ENCODE measurements at places on chromosomes 12 and 14. TPM values are rescaled to one million over a fixed set of nuclear protein-coding genes. Genes with fewer than 3 reads are reported as not detected.
A peak's percentile ranks its signal among the peaks of the same experiment; 100 is the strongest.

The RIMBP2 gene
- not detected for total RNA-seq

The KCNJ8 gene
- not detected for total RNA-seq

DNA sequence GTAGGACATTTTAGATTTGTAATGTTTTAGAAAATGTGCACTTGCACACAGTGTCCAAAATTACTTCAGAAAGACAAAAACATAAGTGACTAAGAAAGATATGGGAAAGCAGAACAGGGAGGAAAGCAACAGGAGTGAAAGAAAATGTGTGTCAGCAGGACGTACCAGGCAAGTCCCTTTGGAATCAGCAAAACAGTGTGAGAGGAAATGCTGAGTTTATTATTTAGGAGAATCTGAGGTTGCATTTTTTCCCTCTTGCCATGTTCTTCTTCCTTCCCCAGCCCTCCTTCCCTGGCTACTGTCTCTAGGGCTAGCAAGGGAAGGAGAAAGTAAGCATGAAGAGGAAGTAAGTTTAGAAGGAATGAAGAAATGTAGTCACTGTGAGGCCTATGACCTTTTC lies 67.7 kb upstream of the CD163 start:
- no peak for DNase-seq

- DNase-seq = peak; percentile 26
Measured at GRCh38 chr12:77231501-77231918, 166.1 kb upstream of the E2F7 start.

DNA sequence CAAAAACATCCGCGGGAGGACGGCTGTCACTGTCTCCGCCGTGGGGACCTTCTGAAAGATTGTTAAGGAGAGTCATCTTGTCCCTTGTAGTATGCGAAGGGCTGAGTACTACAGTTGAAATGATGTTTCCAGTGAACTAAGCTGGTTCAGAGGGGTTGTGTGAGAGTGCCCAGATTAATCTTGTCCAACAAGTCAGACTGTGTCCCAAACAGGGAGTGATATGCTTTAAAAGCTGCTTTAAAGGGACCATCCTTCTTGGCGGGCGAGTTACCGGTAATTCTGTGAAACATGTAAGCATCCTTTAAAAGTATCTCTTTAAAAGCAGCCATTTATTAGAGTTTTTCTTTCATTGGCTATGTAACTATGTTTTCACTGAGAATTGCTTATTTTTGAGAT lies 1.1 kb downstream of the WDR20 start:
- DNase-seq = no peak

DNA sequence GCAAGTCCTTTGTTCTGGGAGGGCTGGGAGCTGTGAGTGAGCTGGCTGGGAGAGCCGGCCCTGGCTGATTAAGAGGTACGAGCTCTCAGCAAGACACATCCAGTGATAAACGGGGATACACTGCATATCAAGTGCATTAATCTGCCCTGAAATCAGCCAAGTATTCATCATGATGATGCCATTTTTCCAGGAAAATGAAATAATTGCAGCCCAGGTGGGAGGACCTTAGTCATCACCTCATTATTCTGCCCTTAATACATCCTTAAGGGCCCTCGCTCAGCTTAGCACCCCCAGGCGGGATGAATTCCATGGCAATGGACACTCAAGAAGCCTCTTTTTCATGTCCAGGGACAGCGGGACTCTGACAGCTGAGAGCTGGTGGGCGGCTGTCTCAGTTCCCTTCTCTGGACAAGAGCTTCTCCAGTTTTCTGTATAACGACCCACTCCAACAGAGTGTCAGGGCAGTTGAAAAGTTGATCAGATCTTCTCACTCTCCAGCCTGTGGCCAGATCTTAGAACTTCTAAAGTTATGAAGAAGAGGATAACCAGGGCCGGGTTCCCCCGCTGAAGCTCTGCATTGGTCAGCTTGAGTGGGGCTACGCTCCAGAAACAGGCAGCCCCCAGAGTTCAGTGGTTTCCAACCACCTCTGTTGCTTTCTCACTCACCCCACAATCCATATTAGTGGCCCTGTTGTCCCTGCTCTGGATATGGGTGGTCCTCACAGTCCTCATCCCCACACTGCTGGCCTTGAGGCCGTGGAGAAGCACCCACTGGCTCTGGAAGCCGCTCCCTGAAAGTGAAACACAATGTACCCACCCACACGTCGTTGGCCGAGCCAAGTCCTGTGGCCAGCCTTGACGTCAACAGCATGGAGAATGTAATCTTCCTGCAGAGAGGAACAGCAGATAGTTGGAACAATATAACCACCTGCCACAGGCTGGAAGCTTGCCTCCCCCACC lies 306.2 kb upstream of the DIO3 start:
- no peak for DNase-seq

GRCh38 chr14:60970146-60970545 lies 10.7 kb downstream of the TRMT5 start:
- DNase-seq = no peak

GRCh38 chr12:88339966-88340365 lies 197.9 kb downstream of the TMTC3 start:
- peak; percentile 44 for DNase-seq

GRCh38 chr12:5870183-5870582 lies 74.9 kb downstream of the ANO2 start:
- no peak for DNase-seq

Measured in lung microvascular endothelial cell (primary cell).